ENCODE measurements at places on chromosomes 1 and 21.

DNA sequence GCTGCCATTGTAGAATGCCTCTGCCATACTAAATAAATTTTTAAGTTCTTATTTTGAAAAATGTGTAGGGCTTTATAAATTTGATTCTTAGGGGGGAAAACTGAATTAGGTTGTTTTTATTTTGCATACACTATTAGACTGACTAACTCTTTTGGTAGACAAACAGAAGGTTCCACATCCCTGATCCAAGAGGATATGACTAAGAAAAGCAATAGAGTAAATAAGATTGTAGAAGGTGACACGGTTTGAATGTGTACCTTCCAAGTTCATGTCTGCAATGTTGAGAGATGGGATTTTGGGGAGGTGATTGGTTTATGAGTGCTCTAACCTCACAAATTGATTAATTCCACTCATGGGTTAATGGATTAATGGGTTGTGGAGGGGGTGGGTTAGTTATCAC is 127.9 kb downstream of the GLUL start:
- no peak for DNase-seq

- DNase-seq = no peak
Measured at GRCh38 chr1:30998887-30999286, 66.6 kb downstream of the PUM1 start.

DNA sequence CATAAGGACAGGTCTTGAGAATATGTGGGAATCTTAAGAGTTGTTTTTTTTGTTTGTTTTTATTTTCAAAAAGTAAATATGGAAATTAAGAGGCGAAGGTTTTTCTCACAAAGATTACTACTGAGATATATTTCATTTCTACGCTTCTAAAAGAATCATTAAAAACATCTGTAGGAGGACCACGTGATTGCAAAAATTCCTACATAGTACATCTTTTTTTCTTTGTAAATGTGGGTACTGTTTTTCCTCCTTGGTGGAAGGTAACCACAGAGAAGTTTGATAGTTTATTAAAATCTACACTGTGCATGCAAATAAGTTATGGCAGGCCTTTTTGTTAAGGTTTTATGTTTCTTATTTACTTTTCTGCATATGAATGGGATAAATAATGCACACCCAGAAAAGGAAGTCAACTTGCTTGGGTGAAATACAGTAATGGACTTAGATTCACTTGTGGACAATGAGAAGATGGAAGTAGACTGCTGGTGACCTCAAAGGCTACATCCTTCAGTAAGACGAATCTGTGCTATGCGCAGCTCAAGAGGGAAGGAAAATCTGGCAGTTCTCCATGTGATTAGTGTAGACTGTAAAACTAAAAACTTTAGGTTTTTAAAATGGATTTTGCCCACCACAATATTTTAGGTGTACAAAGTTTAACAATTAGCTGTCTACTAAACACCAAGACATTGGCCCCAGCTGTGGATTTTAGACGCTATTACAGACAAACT is 2.0 kb downstream of the AK5 start:
- DNase-seq = no peak

GRCh38 chr1:154404984-154405746 is at the start of gene IL6R:
Gene IL6R, plus strand, starts transcription at chr1:154405343. Its CDS starts 287 bp downstream, at chr1:154405630.
- peak; percentile 69 for DNase-seq

DNA sequence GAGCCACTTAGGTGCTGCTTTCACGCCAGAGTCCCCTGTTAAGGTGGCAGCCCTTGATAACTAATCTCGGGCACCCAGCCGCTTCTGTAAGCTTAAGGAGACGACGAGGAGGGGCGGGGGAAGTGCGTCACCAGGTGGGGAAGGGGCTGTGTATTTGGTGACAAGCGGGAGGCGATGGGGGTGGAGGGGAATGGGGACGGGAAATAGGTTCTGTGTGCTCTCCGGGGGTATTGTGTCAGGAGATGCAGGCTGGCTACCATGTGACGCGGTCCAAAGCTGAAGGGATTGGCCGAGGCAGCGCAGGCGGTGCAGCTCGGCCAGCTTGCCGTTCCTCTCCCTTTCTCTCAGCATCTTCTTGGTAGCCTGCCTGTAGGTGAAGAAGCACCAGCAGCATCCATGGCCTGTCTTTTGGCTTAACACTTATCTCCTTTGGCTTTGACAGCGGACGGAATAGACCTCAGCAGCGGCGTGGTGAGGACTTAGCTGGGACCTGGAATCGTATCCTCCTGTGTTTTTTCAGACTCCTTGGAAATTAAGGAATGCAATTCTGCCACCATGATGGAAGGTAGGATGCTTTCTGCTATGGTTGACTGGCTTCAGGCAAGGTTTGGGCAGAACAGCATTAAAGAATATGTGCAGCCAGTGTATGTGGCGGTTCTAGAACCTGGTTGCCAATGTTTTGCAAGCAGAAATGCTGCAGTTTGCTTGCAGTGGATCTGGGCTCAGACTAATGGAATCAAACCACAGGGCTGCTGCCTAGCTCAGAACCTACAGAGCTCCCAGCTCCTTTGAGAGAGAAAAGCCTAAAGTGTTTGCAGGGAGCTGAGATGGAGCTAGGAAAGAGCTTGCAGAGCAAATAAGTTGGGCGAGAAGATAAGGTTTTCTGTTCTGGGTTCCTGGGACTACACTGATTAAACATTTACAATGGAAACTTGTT is at the start of gene SGIP1:
SGIP1 (plus strand) TSS at position 350 of the 937 bp plus-strand sequence; CDS start at position 556, 206 bp downstream.
- DNase-seq = no peak

- no peak for DNase-seq
Measured at GRCh38 chr1:192954705-192955265, 104.4 kb downstream of the UCHL5 start.

Data from T-helper 22 cell (primary cell).